ENCODE measurements at places on chromosomes 5 and 9. TPM values are rescaled to one million over a fixed set of nuclear protein-coding genes. Genes with fewer than 3 reads are reported as not detected.

CSF1R gene
- polyA plus RNA-seq = 24.9 TPM

PCDHGB1 gene
- 1.7 TPM for polyA plus RNA-seq

ACO1 gene
- 33.6 TPM for polyA plus RNA-seq

FAM153A gene
- 0.18 TPM for polyA plus RNA-seq

CLIC3 gene
- polyA plus RNA-seq = 74.3 TPM

LRRC8A gene
- 26.5 TPM for polyA plus RNA-seq

MRPL41 gene
- 12.0 TPM for polyA plus RNA-seq

CYLC2 gene
- polyA plus RNA-seq = not detected

SDHA gene
- 112 TPM for polyA plus RNA-seq

DNA sequence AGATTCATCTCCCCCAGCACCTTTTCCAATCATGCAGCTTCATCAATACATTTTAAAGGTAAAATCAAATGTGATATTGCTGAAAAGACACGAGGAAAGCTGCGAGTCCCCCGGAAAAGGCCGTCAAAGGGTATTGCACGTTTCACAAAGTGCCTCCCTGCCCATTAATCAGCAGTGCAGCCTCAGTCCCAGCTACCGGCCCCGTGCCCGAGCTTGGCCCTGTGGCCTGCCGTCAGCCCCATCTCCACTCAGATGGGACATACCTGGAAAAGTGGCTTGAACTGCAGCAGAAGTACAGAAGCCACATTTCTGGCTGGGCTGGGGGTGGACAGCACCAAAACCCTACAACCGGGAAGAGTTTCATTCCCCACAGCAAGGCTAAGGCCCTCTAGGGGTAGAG lies 39.9 kb upstream of the EQTN start:
- no peak for DNase-seq

- no peak for DNase-seq
Observed at GRCh38 chr5:115423541-115423940, 121.0 kb downstream of the FEM1C start.

DNA sequence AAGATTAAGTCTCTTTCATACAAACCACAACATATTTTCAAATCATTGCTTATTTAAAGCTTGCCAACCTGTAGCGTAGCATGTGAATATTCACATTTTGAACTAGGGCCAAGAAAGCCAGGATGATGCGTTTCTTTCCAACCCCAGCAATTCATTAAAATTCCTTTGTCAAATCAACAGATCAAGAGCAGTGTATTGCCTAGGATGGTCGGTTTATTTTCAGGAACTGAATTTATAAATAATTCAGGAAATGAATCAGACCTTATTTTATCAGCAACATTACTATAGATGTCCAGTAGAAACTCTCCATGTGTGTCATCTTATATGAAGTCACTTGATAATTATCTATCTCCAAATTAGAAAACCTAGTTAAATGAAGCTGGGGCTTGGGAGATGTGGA lies 13.2 kb upstream of the AUH start:
- DNase-seq = no peak

- DNase-seq = no peak
Observed at GRCh38 chr9:14401911-14402310, 88.0 kb upstream of the NFIB start.

- peak; percentile 29 for DNase-seq
Observed at GRCh38 chr9:34993502-34994259, 4.1 kb downstream of the DNAJB5 start.

DNA sequence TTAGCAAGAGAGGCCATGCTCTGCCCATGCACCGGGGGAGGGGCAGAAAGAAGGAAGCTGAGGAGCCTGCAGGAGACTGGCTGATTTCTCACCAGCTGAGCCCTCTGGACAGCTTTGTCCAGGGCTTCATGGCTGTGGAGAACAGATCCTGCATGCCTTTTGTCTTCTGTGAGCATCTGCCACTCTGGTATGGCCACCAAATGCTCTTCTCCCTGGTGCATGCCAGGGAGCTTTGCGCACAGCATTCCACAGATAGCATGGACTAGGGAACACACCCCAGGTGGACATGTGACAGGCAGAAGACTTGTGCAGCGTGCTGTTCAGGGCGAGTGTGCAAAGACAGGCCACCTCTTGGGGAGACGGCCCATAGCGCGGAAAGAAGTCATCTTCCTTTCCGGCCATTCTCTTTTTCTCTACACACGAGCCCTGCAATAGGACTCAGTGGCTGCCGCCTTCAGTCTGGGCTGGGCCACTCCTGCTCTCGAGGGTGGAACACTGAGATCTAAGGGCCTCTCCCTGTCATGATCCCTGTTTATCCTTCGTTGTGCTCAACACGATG lies 56.7 kb downstream of the GADD45G start:
- no peak for DNase-seq
